ENCODE measurements at places on chromosomes 1 and 21.
A peak's percentile ranks its signal among the peaks of the same experiment; 100 is the strongest.

- no peaks in the 10 kb centered on the region for H3K27me3 ChIP-seq
- H3K27ac ChIP-seq: no peak overlapping the region
- DNase-seq: peak; percentile 48
- no peaks in the 10 kb centered on the region for H3K36me3 ChIP-seq
- H3K4me3 ChIP-seq: no peak overlapping the region
- no peaks in the 10 kb centered on the region for H3K4me1 ChIP-seq
Observed at GRCh38 chr1:180898441-180899219, 14.1 kb upstream of the KIAA1614 start.

DNA sequence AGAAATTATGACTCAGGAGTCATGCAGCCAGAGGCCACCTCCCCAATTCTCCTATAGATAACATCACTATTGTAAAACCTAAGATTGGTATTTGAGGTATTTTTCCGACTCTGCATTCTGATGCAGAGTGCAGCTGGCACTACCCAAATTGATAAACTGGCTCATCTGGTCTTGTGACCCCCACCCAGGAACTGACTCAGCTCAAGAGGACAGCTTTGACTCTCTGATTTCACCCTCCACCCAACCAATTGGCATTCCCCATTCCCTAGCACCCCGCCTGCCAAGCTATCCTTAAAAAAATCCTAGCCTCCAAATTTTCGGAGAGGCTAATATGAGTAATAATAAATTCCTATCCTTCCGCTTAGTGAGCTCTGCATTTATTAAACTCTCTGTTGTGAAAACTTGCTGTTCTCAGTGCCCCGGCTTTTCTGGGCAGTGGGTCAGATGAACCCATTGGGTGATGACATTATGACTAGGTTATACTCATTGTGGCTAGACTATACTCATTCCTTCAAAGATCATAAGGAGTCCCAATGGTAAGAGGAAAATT, 39.4 kb upstream of the EPS15 start:
- H3K27me3 ChIP-seq: no peaks in the 10 kb centered on the region
- H3K4me3 ChIP-seq: no peak overlapping the region
- no peak overlapping the region for H3K27ac ChIP-seq

DNA sequence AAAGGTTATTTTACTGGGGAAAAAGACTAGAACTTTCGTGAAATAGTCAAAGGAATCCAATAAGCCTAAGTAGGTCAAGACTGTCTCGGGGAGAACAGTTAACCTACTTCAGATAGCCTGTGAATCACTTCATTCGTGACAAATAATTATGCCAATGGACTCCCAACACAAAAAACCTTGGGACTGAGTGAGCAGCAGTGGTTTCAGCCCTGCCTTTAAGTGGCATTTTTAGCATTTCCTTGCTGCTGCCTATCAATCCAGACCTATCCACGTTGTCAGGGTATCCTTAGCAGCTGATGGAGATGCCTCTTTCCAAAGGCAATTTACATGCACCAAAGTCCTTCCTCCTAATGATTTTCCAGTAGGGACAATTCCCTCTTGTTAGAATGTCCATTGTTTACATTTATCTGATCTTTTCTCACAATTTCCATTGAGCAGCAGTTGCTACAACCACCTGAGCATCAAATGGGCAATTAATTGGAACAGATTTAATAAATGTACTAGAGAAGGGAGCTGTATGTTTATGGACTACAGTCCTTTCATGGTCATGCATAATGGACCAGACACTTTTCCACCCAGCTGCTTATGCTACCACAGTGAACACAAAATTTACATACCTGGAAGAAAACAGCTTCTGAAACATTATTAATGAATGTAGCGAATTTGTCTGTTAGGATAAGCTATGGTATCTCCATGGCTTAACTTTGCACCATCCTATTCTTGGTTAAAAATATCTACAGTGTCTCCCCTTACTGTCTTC, 75.8 kb downstream of the TM2D1 start:
- H3K27ac ChIP-seq: no peak overlapping the region
- no peak overlapping the region for H3K4me3 ChIP-seq
- H3K36me3 ChIP-seq: no peaks in the 10 kb centered on the region
- no peak for DNase-seq
- H3K4me1 ChIP-seq: no peaks in the 10 kb centered on the region

DNA sequence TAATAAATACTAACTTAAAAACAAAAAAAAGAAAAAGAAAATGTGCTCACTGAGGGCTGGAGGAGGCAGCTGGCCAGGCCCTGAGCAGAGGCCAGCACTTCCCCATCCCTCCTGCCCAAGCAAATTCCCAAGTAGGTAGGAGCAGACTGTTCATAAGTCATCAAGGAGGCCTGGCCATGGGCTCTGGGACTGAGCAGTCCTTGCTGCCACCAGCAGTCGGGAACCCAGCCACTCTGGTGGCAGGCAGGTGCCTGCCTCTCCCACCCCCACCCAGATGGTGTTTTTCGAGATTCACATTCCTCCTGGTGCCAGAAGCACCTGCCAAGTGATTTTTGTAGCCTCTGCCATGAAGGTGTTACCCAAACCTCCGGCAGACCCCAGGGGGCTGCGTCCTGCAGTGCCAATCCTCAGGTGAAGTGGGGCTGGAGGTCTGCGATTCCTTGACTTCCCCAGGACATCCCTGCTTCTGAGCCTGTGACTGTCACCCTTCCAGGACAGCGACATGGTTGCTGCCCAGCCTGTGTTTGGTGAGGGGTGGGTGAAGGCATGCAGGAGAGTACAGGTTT, 204.2 kb upstream of the TMEM51 start:
- H3K4me3 ChIP-seq: no peak overlapping the region
- H3K27me3 ChIP-seq: no peaks in the 10 kb centered on the region
- H3K4me1 ChIP-seq: peaks cover 34% of the 10 kb centered on the region
- DNase-seq: no peak

DNA sequence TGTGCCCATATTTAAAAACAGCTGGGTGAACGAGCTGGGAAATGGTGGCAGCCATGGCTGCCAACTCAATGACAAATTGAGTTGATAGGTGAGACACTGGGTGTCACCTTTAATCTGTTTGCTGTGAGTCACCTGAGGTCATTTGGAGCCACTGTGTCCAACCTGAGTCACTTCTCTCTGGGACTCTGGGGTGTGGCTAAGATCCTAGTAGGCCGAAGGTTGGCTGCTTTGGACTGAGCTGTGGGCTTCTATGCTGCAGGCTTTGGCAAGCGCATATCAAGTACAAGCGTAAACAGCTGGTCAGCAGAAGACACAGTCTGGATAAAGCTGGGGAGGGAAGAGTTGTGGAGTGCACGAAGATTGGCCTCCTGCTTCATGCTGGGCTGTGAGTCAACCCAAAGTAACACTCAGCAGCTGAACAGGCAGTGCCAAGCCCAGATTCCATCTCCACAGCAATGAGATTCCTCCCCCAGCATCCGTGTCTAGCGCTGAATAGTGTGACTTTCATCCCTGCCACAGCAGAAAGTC, 24.0 kb downstream of the TEX35 start:
- H3K36me3 ChIP-seq: no peaks in the 10 kb centered on the region
- no peak overlapping the region for H3K27ac ChIP-seq
- no peak overlapping the region for H3K4me3 ChIP-seq
- no peak for DNase-seq
- no peaks in the 10 kb centered on the region for H3K27me3 ChIP-seq
- H3K4me1 ChIP-seq: peaks cover 4% of the 10 kb centered on the region

GRCh38 chr1:183638649-183639387, 3.2 kb upstream of the ARPC5 start:
- H3K4me3 ChIP-seq: no peak overlapping the region
- no peak overlapping the region for H3K27ac ChIP-seq
- peaks cover 29% of the 10 kb centered on the region for H3K4me1 ChIP-seq
- no peaks in the 10 kb centered on the region for H3K36me3 ChIP-seq
- H3K27me3 ChIP-seq: no peaks in the 10 kb centered on the region

All from cardiac muscle cell (in vitro differentiated cells and primary cell).